ENCODE measurements at places on chromosomes 7 and 10. TPM values are rescaled to one million over a fixed set of nuclear protein-coding genes. Genes with fewer than 3 reads are reported as not detected.

The COL13A1 gene
- not detected for total RNA-seq

GRCh38 chr10:26733750-26734568 is 36.5 kb downstream of the PDSS1 start:
- H3K27me3 ChIP-seq: no peaks in the 10 kb centered on the region
- peaks cover 20% of the 10 kb centered on the region for H3K4me1 ChIP-seq
- H3K27ac ChIP-seq: no peak overlapping the region
- no peak for DNase-seq
- no peak overlapping the region for H3K4me3 ChIP-seq
- peaks cover 9% of the 10 kb centered on the region for H3K36me3 ChIP-seq

GRCh38 chr7:17146621-17147020 is 151.8 kb upstream of the AHR start:
- DNase-seq: no peak
- no peaks in the 10 kb centered on the region for H3K36me3 ChIP-seq
- H3K27ac ChIP-seq: peak overlapping the region; percentile 7
- peaks cover 34% of the 10 kb centered on the region for H3K4me1 ChIP-seq

The LRRD1 gene
- not detected for total RNA-seq

DNA sequence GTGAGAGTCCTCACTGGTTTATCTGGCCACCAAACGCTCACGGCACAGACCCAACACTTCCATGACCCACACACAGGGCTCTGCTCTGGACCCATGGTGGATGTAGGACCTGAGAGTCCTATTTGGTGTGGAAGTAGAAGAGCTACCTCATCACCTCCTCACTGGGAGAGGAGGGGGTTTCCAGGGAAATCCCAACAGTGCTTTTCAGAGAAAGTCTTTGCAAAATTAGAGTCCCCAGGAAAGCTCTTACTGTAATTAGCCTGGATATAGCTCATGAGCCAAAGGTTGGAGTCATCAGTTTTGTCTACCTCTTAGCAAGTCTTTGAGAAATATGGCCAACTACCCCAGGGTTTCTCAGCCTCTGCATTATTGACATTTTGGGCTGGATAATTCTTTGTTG is 34.7 kb upstream of the TARP start:
- peak overlapping the region; percentile 94 for H3K27ac ChIP-seq
- H3K4me3 ChIP-seq: peak overlapping the region; percentile 85
- no peaks in the 10 kb centered on the region for H3K27me3 ChIP-seq
- DNase-seq: no peak
- peaks cover 73% of the 10 kb centered on the region for H3K4me1 ChIP-seq

Measured in natural killer cell treated with Interleukin-12 subunit alpha and Interleukin-12 subunit beta and Interleukin-15 and Interleukin-18, amount 100 ng/mL, for 72 hours (primary cell).